ENCODE measurements at places on chromosomes 5 and 9.

DNA sequence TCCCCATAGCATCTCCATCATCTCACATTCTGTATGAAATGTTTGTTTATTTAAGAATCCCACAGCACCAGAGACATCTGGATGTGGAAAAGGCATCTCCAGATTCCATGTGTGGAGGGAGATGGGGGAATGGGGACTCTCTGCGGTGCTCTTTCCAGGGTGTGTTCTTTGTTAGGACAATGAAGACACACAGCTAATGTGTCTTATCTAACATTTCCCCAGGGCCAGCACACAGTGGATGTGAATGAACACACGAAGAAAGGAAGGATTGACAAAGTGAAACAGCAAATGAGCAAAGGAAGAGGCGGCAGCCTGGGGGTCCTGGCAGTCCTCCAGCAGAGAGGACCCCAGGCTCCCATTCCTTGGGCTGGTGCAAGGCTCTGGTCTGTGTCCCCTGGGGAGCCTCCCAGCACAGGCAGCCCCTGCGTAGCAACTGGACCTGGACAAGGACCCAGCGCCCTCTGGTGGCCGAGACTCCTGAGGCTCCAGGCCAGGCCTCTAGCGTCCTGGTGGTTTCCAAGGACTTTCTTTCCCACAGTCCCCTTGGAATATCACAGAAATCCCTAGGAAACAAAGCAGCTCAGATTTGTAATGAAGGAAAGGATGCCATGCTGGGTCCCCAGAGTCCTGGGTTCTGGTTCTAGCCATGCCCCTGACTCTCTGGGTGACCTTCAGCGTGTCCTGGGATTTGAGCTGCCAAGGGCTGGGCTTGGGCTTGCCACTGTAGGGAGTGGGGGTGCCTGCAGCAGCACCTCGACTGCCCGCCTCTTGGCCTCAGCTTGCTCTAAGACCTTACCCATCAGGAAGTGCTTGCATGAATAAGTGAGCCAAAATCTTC is 3.5 kb upstream of the PDLIM7 start:
- DNase-seq = no peak

GRCh38 chr5:173313351-173313801 is 14.8 kb downstream of the STC2 start:
- DNase-seq = no peak

GRCh38 chr5:172453206-172453985 is 929 bp downstream of the SH3PXD2B start:
- DNase-seq = no peak

DNA sequence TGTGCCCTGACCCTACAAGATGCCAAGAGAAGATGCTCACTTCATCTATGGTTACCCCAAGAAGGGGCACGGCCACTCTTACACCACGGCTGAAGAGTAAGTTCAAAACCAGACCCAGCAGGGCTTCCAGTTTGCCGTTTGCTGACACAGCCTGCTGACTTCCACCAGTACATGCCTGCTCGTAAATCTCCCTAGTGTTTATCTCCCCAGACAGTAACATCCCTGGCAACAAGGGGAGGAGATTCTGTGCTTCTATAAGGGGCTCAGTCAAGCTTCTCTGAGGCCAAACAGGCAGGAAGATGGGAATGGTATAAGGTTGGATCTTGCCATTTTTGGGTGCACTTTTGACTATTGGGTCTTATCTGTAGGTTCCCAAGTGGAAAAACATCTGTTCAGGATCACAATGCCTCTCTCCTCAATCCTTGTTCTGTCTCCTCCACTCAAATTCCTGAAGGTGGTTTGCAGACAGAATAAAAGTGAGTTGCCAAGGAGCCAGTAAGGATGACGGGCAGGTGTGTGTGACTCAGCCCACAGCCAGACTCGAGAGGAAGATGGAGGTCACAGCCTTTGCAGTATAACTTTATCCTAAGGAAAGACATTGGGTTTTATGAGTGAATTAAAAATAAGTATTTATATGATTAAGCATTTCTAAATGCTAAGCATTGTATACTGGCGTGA is 1.9 kb downstream of the MLANA start:
- no peak for DNase-seq

DNA sequence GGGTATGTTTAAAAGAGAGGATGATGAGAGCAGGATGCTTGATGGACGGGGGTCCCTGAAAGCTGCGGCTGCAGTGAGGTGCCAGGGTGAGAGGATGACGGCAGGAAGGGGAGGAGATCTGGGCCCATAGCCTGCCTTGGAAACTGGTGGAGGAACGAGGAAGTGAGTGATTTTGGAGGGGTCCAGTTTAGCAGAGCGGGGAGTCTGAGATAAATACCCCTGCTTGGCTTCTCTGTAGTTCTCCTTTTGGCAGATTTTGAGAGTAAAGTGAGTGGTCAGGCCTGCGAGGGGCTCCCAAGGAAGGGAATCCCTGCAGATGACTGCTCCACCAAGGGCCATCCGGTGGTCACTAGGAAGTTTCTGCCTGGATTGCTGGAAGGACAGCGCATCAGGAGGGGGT is 98.5 kb upstream of the PTCH1 start:
- DNase-seq = no peak

DNA sequence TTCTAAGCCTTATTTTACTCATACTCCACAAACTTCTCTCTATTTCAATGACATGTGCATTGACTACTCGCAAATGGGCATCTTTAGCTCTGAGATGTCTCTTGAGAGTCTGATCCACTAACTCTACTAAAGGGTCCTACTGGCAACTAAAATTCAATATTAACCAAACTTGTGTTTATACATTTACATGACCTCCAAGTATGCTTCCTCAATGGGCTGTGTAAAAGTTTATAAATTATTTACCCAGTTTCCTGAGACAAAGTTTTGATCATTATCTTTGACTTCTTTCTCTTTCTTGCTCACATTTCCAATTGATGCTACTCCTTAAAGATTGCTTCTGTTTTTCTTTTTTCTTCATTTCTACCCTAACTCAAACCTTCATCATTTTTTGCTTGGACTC is 510.1 kb upstream of the DAB2 start:
- no peak for DNase-seq

GRCh38 chr9:130871395-130872062 is 25.1 kb downstream of the QRFP start:
- no peak for DNase-seq

- DNase-seq = no peak
Measured at GRCh38 chr9:126984969-126985368, 70.4 kb downstream of the RALGPS1 start.

- DNase-seq = no peak
Measured at GRCh38 chr9:137784046-137784445, 93.5 kb upstream of the CACNA1B start.

DNA sequence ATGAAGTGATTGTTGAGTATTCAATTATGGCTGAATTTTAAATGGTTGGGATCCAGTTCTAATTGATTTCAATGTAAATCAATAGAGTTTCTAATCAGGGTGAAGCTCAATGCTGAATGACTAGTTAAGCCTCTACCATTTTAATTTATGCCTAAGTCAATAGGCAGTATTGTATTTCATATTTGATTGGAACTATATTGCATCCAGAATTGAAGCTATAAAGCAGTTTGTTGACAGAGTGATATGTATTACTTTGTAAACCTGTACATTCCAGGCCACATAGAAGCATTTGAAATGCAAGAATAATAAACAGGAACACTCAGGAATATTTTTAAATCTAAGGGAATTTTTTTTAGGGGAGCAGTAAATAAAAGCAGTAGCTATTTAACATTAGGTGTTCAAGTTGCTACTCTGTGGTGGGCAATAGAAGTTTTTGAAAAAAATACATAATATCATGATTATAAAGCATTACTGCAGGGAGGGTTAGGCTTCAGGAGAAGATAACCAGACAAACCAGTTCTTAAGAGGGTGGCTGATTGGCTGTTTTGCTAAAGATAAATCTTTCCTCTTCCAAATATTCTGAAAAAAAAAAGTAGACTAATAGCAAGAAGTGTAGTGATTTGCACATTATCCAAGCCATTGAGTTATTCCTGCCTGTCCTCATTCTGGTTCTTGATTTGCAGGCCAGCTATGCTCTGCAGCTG is 492.0 kb upstream of the MEF2C start:
- DNase-seq = no peak

- DNase-seq = no peak
Measured at GRCh38 chr9:32881948-32882347, 98.6 kb downstream of the TMEM215 start.

DNA sequence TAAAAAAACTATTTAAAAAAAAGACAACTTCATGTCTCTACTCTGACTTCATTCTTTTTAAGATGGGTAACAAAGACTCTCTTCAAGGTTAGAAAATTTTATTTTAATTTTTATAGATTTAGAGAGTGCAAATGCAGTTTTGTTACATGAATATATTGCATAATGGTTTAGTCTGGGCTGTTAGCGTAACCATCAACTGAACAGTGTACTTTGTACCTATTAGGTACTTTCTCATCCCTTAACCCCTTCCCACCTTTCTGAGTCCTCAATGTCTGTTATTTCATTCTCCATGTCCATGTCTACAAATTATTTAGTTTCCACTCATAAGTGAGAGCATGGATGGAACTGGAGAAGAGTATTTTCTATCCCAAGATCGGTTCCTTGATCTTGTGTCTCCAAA is 16.8 kb downstream of the TLR4 start:
- DNase-seq = no peak

DNA sequence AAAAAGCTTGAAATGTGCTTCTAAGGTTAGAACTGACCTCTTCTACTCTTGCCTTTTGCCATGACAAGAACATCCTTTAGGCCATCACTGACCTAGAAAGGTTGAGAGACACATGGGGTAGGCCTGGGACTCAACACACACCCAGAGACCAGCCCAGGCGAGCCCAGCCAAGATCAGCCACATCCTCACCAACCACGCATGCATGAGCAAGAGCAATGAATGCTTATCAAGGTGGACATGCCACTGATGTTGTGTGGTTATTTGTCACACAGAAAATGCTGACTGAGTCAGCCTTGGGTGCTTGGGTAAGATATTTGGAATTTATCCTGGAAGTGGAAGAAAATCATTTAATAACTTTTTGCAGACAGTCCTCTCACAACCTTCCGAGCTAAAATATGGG is 39.4 kb downstream of the SMIM23 start:
- DNase-seq = no peak
